ENCODE measurements at places on chromosomes 2 and 18.

DNA sequence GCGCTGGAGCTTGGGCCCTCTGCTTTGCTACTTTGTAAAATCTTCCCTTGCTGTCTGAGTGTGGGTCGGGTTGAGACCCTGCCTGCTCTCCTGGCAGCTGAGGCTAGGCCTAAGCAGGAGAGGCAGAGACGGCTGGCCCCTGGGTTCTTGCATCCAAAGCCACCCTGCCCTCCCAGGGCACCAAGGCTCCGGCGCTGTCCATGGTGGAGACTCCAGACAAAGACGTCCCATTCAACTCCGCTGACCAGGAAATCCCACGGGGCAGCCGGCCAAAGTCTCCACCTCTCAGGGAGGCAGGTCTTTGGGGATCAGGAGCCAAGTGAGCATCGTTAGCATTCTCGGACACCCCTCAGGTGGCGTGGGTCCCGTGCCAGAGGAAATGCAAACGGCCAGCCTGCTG, 2.6 kb upstream of the PRLH start:
- no peak for DNase-seq

- peak; percentile 58 for DNase-seq
These were observed 433 bp downstream of the ZFP36L2 start for GRCh38 chr2:43225788-43226557.

DNA sequence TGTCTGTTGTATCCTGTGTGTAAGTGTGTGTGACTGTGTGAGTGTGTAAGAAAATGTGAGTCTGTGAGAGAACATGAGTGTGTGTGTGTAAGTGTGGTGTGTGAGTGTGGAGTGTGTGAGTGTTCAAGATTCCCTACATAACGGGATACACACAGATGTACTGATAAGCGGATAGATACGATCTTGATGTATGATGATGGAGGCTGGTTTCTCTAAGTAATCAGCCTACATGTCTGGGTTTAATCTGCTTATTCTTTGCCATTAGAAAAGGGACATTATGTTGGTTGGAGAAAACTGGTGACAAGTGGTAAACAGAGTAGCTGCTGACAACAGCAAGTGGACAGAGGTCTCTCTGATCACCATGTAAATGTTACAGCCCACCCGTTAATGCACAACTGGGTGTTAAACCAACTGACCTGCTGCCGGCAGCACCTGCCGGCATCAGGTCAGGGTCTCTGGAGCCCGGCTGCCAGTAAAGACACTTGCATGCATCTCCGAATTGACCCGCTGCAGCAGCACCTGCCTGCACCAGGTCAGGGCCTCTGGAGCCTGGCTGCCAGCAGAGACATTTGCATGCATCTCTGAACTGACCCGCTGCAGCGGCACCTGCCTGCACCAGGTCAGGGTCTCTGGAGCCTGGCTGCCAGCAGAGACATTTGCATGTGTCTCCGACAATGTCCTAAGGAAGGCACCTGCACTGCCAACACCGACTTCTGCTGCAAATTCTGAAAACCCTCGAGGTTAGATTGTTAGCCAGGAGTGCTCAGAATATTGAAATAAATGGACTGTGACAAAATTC, 87.5 kb downstream of the MBP start:
- no peak for DNase-seq

DNA sequence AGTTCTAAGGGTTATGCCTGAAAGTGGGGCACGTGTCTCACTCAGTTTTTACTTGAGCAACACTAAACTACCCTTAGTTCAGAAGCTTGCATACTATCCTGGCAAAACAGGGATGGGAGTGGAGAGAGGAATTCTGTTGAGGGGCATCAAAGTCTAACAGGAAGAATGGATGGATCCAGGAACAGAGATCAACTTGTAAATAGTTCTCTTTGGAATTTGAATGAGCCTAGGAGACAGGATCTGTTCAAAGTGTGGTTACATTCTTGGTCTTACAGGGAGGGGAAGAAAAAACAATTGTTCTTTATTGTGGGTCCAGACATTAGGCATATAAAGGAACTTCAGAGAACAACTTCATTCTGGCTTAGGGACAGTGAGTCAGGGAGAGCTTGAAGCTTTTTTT, 560.2 kb downstream of the CNTNAP5 start:
- DNase-seq, result no peak

- DNase-seq, result no peak
These were observed 47.0 kb downstream of the TSHZ1 start for GRCh38 chr18:75257605-75258004.

DNA sequence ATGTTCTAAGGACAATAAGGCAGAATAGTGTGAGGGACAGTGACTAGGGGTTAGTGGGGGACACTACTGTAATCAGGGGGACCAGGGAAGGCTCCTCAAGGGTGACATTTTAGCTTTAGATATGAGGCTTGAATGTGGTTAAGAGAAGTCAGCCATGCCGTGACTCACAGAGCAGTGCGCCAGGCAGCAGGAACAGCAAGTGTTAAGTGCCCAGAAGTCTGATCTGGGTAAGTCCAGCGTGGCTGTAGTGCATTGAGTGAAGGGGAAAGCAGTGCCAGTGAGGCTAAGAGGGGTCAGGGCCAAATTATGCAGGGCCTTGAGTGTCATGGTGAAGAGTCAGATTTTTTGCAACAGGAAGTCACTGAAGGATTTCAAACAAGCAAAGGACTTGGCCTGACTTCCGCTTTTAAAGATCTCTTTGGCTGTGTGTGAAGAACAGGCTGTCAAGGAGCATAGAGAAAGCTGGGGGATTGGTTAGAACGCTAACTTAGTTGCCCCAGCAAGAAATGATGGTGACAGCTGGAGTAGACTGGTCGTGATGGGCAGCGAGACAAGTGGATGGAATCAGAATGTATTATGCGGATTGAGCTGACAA, 151.5 kb downstream of the MSH2 start:
- no peak for DNase-seq

DNA sequence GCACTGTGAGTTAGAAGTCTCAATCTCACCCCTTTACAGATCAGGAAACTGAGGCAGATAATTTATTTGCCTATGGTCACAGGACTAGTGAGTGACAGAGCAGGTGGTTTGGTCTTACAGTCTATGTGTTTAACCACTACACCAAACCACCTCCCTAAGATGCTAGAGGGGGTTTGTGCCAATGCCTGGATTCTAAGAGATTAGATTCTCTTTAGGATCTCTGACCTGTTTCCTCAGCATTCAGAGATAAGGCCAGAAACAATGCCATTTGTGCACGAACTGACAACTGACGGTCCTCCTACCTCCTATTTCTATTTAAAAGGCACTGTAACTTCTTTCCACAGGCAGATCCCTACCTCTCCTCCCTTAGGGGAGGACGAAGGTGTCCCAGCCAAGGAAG, 2.3 kb upstream of the SLC20A1 start:
- DNase-seq, result no peak

DNA sequence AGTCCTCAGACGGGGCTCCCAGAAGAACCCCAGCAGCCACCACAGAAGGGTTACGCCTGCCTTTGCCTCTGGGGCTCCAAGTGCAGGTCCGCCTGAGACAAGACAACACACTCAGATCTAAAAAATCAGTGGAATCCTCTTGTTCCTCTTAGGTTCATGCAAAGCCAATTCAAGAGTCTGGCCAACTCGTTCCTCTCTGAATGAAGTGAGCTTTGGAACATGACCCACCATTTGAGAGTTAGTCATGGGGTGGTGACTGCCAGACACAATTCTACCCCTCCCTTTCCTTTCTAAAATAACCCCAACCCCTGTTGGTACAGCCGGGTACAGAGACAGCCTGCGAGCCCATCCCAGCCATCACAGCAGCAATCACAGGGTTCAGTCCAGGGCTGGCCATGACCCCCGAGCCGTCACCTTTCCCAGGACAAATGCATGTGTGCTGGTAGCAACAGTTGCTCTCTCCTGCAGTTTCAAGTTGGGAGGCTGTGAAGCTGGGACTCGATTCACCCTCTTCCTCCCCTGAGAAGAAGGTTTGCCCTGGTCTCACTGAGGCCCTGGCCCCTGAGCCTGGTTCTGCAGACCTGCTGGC, 183.1 kb upstream of the SH3BP4 start:
- DNase-seq, result no peak

DNA sequence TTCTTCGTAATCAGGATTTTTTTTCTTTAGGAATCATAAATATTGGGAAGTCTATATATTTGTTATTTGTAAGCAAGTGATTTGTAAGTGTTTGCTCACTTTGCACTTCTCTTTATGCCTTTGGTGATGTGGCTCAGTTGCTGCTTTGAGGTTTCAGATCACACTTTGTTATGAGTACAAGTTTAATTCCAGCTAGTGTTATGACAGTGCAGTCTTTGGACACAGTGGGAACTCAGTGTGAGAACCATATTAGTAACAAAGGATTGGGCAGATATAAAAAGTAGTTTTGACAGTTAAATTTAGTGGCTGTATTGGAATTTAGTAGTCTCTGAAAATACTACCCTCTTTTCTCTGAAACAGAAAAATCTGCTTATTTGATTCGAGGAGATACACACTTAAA, 67.7 kb downstream of the ABI2 start:
- no peak for DNase-seq

- no peak for DNase-seq
These were observed 15.9 kb downstream of the KLHL41 start for GRCh38 chr2:169525434-169525833.

- DNase-seq, result peak; percentile 50
These were observed 49.9 kb downstream of the CD8B2 start for GRCh38 chr2:106537047-106537446.

Measured in globus pallidus (tissue), 1 donor.